ENCODE measurements at places on chromosomes 2 and 18.

DNA sequence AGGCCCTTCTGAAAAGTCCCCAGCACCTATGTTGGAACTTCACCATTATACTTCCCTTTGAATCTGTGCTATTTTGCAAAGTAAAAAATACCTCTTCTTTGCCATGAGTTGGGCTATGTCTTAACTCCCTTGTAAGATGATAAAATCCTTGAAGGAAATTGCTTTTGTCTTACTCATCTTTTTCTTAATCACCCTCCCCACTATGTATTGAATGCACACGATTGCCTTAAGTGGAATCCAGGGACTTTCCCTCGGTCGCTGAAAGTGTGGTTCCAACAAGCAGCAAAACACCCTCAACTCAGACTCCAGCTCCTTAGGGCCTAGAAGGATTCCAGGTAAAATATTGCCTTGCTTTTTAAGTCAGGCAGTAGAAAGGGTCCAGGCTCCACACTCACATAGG, 173.2 kb upstream of the ARL4C start:
- DNase-seq = no peak

DNA sequence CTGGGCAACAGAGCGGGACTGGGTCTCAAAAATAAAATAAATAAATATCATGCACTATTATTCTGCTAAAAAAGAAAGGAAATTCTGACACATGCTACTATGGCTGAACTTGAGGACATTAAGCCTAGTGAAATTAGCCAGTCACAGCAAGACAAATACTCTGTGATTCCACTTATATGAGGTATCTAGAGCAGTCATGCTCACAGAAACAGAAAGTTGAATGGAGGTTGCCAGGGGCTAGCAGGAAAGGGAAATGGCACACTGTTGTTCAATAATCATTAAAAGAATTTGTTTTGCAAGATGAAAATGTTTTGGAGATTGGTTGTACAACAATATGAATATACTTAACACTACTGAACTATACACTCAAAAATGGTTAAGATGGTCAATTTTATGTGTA, 60.8 kb downstream of the NCKAP1 start:
- DNase-seq = no peak

DNA sequence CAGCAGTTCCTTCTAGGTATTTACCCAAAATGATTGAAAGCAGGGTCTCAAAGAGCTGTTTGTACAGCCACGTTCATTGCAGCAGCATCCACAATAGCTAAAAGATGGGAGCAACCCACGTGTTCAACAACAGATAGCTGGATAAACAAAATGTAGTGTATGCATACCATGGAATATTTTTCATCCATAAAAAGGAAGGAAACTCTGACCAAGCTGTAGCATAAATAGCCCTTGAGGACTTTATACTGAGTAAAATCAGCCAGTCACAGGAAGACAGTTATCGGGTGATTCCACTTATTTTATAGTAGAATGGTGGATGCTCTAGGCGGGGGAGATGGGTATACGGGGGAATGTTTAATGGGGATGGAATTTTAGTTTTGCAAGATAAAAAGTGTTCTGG, 7.5 kb downstream of the TRAPPC12 start:
- no peak for DNase-seq

DNA sequence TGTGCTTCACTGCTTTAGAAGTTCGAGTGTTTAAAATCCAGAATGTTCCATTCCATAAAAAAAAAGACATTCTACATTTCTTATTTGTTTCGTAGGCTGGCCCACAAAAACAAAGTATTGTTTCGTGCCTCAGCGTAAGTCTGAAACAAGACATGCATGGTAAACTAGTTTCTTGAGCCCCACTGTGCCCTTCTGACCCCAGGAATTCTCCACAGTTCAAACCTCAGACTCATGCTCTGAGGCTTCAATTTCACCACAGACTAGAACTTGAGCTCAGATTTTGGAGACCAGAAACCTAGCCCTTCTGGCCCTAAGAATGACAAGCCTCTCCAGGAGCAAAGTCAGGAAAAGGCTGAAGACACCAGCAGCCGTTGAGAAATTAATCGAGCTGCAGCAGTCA, 151.5 kb downstream of the SLC8A1 start:
- no peak for DNase-seq

GRCh38 chr2:201008296-201008829, 44.9 kb upstream of the ORC2 start:
- DNase-seq = no peak

DNA sequence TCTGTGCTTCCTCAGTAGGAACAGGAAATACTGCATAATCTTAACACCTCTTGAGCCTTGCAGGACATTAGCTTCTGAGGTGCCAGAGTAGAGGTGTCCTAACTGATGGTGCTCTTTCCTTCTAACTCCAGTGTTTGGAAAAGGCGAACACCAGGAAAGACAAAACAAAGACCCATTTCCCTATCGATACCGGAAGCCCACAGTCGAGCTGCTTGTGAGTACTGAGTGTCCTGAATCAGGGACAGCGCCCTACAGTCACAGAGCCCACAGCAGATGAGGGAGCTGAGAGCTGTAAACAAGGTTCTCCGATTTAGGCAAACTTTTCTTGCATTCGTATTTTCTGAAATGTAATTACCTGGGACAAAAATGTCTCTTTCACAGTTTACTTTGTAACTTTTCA, 50.7 kb downstream of the SLC14A2 start:
- no peak for DNase-seq

- DNase-seq = no peak
These were observed 15.2 kb downstream of the PDCD1 start for GRCh38 chr2:241843321-241844065.

- no peak for DNase-seq
These were observed 171.5 kb downstream of the CELF4 start for GRCh38 chr18:37393945-37394609.

DNA sequence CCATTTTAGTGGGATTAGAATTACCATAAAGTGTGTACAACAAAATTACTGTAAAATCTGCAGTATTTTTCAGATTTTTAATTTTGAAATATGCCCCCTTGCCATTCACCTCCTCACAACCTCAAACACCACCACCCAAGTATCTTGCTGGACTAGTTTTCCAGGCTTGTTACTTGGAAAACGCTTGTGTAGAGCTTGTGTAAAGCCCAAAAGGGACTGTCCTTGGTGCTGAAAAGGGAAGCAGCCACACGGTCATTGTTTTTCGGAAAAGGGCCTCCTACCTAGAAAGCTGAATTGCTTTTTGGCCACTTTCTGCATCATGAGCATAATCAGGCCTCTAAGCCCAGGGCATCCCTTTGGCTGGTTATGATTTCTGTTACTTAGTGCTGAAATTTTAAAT, 563.4 kb downstream of the LRRTM4 start:
- no peak for DNase-seq

DNA sequence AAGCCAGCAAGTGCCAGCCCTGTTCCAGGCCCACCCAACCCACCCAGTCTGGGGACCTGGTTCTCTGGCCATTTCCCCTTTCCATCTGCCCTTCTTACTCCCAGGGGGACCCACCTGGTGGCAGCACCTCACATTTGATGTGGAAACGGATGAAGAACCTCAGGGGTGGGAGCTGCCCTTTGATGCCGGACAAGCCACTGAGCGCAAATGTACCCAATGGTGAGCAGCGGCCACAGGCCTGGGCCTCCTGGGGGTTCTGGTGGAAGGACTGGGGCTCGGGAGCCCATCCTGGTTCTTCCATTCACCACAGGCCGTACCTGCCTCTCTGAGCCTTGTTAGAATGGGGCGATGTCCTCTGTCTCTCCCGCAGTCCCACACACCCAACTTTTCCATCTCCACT, 84.7 kb downstream of the EPAS1 start:
- no peak for DNase-seq

DNA sequence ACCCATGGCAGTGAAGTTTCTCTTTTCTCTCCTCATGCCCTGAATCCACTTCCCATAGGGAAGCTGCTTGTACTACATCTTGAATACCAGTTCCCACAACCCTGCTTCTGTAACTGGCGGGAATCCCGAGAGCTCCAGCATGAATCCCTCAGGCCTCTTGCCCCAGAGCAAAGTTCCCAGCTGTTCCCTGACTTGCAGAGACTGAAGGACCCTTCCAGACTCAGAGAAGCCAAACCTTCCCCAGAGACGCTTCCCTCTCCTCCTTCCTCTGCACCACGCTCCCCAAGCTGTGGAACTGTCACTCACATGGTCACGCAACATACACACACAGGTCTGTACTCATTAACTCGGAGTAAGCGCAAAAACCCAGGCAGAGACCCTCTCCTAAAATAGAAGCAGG, 26.4 kb downstream of the TRAPPC12 start:
- DNase-seq = no peak

- DNase-seq = peak; percentile 33
These were observed 63.4 kb downstream of the MREG start for GRCh38 chr2:215949991-215950404.

- no peak for DNase-seq
These were observed 334.3 kb downstream of the FIGN start for GRCh38 chr2:163401481-163401880.

- DNase-seq = no peak
These were observed 95.1 kb downstream of the MTCL1 start for GRCh38 chr18:8800445-8800844.

GRCh38 chr2:205769879-205770278, 87.6 kb downstream of the NRP2 start:
- no peak for DNase-seq

DNA sequence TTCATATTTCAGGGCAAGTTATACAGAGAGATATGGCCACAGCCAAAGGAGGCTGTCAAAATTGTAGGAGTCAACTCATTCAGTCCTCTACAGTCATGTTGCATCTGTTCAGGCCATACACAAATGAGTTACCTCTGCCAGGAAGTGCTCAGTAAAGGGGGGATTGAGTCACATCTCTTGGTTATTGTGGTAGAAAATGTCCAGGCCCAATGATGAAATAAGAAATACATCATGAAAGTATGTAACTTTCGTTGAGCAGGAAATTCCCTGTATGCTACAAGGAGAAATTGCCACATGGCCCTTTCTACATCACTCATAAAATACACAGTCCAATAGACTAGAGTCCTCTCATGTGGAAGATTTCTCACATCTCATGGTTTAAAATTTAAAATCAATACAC, 103.9 kb upstream of the COL3A1 start:
- DNase-seq = no peak

- DNase-seq = no peak
These were observed 29.6 kb downstream of the STEAP3 start for GRCh38 chr2:119253114-119253702.

GRCh38 chr2:60505240-60505879, 48.1 kb downstream of the BCL11A start:
- no peak for DNase-seq

DNA sequence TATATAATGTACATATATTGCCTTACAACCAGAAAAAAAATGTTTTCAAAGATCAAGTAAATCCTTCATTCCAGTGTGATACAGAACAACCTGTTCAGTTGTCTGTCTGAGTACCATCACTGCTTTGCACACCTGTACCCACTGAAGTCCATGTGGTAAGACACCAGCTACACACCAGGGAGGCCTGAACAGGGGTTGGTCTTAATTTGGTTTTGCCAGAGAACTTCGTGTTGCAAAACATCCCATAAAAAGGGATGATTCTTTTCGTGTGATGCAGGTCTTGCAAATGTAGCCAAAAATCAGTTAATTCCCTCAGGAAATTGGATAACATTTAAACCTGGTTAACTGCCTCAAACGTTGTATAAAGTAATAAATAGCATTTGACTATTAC, 73.7 kb upstream of the SLC1A4 start:
- DNase-seq = no peak

DNA sequence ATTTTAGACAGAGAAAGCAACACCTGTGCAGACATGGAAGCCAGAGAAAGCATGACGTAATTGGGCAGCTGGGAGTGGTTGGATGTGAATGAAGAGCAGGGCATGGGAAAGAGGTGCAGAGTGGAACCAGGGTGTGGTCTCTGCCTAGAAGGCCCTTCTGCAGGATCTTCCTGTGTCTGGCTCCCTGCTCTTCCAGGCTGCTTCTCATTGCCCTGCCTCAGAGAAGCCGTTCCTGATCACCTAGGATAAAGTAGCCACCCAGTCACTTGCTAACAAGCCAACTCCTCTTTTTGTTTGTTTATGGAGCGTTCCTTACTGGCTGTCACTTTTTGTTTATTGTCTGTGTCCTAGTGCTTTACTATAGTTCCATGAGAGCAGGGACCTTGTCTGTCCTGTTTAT, 28.5 kb downstream of the GALNT1 start:
- DNase-seq = no peak

GRCh38 chr2:199258291-199258690, 199.4 kb downstream of the SATB2 start:
- DNase-seq = no peak

DNA sequence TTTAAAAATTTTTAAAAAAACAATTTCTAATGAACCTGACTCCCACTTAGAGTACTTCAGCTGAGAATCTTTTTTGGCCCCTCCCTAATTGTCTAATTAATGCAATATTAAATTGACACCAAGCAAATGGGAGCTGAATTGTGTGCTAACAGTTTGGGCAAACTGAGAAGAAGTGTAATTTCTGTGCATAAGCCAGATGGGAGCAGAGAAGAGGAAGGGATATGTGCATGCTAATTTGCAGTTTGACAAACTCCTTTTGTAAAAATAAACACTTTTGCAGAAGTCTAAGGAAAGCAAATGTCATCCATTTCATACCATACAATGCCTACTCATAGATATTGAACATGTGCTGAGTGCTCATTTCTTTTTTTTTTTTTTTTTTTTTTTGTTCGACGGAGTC, 332.0 kb downstream of the CYRIA start:
- no peak for DNase-seq

- no peak for DNase-seq
These were observed 71.8 kb downstream of the CMPK2 start for GRCh38 chr2:6793913-6794312.

DNA sequence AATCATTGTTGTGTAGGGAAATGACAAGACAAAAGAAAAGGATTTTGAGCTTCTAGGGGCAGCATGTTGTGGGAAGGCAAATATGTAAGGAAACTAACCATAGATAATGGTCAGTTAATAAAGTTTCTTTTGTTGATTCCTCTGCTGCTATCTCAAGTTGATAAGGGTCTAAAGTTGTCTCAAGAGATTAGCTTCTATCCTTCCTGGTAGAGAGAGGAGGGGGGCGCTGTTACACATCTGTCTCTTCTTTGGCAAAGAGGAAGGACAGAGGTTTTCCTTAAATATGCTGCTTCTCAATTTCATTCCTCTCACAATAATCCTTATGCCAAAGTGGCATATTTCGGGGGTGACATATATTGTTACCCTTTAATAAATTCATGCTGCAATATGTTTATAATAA, 944.0 kb downstream of the DPP10 start:
- DNase-seq = no peak

DNA sequence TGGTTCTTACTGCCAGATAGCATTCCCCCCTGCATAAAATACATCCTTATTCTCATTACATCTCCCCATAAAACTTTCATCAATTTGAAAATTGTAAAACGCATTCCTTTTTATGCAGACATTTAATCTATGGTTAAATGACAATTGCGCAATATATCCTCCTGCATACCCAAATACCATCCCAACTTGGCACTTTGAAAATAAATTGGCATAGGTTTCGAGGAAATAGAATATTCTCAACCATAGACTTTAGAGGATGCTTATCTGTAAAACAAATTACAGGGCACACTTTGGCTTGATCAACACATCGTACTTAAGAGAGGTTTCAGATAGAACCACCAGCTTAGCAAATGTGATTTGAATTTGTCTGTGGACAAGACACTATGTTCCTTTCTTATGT, 31.0 kb upstream of the CAVIN2 start:
- DNase-seq = no peak
